A375 (cell line): ENCODE measurements at places on chromosomes 3 and 15. TPM values are rescaled to one million over a fixed set of nuclear protein-coding genes. Genes with fewer than 3 reads are reported as not detected.

HRG gene
- total RNA-seq, result not detected in 2 replicates

NAA80 gene
- total RNA-seq, result 14.7 and 16.3 TPM in 2 replicates

TMEM212 gene
- 0.13 TPM in 1 of 2 replicates, not detected in the other for total RNA-seq

NOX5 gene
- 0.11 and 0.13 TPM in 2 replicates for total RNA-seq

TAGLN3 gene
- 10.9 and 13.3 TPM in 2 replicates for total RNA-seq

ROPN1 gene
- 3.0 and 3.6 TPM in 2 replicates for total RNA-seq

SNTN gene
- not detected in 2 replicates for total RNA-seq

ITGA11 gene
- 1.2 and 2.6 TPM in 2 replicates for total RNA-seq

GPR149 gene
- not detected in 2 replicates for total RNA-seq

SCG3 gene
- not detected in 2 replicates for total RNA-seq

LRRK1 gene
- total RNA-seq, result 5.8 and 8.4 TPM in 2 replicates

TERC gene
- total RNA-seq, result 10.9 and 21.8 TPM in 2 replicates
